ENCODE measurements at places on chromosomes 7 and 10.

DNA sequence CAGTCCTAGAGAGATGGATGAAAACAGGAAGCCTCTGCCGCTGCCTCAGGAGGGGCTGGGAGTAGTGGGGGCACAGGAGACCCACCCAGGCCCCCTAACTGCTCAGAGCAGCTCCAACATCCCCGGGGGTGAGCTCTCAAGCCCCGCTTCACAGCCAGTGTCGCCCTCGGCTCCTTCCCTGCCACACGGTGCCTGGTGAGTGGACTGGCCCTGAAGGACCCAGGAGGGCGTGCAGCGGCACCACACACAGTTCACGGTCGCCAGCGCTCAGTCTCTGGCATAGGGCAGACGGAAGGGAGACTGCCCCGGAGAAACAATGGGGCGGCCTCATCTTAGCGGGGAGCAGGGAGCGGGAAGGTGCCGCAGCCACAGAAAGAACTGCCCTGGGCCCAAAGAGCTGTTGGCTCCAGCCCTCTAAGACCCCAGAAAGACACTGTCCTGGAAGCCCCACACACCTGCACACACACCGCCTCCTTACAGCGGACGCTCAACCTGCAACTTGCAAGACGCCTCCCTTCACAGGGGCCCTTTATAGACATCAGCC, 1.2 kb downstream of the CLDN15 start:
- DNase-seq = no peak

- no peak for DNase-seq
Measured at GRCh38 chr10:84237199-84238051, 3.9 kb downstream of the LRIT1 start.

DNA sequence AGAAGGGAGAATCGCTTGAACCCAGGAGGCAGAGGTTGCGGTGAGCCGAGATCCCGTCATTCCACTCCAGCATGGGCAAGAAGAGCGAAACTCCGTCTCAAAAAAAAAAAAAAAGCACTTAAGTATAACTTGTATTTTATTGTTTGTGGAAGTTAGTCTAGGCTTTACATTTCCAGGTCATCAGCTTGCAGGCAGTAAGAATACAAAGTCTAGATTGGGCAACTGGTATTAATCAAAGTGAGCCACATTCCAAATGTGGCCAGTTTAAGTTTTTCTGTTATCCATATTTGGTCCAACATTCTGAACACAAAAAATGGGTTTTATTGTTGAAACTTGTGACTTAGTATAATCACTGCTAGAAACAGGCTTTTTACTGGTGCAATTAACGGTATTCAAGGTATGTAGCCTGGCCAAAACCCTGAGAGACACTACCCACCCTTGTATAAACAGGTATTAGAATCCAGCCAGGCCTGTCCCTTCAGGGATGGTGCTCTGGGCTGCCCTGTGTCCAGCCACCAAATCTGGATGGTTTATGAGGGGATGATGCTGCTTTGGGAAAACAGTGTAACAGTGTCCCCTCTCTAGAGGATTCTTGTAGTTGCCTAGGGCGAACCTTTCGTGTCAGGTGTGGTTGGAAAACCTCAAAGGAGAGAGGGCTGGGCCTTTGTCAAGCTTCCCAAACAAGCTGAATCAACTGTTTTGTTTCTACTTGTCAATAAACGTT, 122.1 kb upstream of the EFCAB10 start:
- DNase-seq = no peak

DNA sequence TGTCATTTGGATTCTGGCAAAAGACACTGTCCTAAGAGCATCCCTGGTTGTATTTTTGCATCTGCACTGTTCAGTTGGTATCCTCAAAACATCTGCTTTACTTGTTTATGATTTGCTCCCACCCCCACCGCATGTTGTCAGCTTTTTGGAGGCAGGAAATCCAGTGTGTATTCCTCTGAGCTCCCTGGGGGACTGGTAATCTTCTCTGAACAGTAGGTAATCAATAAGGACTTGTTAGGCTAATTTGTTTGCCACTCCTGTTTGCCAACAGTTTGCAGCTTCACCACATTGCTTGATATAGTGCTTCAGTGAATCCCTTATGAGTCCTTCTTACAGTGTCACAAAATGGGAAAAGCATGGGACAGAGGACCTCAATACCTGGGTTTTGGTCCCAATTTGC, 49.1 kb downstream of the FEZF1 start:
- DNase-seq = no peak

DNA sequence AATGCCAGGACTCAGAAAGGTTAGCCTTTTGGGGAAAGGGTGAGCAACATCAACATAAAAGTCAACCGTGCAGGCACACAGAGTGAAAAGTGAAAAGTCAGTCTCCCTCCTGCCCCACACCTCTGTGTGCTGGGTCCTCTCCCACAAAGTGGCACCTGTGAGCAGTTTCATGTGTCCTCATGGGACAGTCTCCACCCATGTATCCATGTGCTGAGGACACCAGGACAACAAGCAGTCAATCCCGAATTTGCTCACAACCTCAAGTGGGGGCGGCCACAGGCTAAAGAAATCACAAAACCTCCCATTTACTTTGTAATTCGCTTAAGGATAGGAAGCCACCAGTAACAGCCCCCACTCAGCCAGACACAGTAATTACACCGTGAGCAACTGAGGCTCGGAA, 97.4 kb downstream of the ARHGAP22 start:
- no peak for DNase-seq

DNA sequence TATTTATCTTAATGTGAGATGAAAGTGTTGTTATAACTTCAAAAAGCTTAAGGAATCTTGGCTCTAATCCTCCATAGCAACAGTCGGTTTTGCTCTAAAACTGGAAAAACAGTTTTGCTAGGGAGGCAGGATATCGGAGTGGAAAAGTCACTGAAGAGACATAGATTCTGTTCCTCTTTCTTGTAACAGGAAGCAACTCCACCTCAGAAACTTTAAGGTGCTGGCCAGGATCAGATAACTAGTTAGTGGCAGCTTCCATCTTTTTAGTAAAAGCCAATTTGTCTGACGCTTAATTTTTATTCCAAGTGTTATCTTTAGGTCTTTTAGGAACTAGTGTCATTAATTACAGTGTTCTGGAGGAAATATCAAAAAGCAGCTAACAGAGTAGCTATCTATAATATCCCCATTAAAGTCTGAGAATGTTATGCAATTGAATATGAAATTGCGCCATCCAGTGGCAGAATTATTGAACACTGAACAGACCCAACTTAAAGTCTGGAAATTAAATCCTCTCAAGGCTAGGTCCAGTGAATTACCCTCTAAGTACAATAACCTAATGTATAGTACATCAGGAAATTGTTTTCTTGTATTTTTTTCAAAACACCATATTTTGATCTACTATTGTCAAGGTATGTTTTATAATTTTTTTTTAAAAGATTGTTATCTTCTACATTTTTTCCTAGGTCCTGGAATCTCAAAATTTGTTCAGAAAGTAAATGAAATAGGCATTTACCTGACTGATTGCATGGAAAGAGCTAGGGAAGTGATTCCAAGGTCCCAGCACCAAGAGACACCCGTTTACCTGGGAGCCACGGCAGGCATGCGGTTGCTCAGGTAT, 65.9 kb upstream of the CC2D2B start:
- no peak for DNase-seq

DNA sequence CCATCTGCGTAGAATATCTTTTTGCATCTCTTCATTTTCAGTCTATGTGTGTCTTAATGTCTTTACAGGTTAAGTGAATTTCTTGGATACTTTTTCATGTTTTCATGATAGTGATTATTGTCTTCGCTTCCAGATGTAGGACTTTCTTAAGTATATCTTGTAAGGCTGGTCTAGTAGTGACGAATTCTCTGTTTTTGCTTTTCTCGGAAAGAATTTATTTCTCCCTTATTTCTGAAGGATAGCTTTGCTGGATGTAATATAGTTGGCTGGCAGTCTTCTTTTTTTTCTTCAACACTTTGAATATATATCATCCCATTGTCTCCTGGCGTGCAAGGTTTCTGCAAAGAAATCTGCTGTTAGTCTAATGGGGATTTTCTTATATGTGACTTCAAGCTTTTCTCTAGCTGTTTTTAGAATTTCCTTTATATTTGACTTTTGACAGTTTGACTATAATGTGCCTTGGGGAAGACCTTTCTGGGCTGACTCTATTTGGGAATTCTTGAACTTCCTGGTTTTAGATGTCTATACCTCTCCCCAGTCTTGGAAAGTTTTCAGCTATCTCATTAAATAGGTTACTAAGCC, 14.3 kb downstream of the GTPBP4 start:
- DNase-seq = no peak

DNA sequence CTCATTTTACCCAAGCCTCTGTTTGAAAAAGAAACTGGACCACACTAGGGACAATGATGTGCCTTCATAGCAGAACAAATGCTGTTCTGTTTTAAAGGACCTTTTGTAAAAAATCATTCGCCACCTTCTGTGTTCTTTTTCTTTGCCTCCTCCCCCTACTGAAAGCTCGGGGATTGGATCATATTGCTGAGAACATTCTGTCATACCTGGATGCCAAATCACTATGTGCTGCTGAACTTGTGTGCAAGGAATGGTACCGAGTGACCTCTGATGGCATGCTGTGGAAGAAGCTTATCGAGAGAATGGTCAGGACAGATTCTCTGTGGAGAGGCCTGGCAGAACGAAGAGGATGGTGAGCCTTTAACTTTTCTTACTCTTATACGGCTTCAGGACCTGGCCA, 62.2 kb downstream of the POLL start:
- no peak for DNase-seq

- no peak for DNase-seq
Measured at GRCh38 chr10:110966146-110966545, 46.7 kb downstream of the SHOC2 start.

DNA sequence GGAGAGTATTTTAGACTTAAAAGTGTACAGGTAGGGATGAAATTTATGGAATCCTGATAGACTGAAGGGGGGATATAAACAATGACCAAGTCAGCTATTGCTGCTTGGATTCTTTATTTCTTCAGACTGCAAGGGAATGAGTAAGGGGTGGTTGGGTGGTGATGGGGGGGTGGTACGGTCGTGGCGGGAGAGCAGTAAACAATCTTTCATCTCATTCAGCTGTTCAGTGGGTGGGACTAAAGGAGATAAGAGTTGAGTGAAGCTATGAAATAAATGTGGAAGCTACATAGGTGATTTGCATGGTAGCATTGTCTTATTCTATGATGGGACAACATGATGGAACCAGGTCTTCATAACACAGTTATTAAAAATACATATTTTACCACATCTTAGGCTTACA, 1.8 kb downstream of the SEPTIN7 start:
- peak; percentile 5 for DNase-seq

GRCh38 chr10:112964482-112964881, 14.4 kb downstream of the TCF7L2 start:
- DNase-seq = no peak

DNA sequence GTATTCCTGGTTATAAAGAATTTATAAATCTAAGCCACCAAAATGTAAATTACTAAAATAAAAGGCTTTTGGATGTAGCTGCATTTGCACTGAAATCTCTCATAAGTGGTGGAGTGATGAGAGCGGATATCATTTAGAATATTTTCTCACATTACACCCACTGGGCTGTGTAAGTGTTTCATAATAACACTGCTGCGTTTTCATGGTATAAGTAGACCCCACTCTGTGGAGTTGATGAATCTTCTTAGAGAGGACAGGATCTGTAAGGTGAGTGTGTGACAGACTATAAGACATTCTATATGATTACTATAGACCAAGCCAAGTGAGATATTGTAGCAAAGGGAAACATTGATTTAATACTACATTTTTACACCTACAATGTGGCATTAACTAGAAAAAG, 1024.1 kb upstream of the LRRN3 start:
- DNase-seq = no peak

- DNase-seq = no peak
Measured at GRCh38 chr7:41930538-41931262, 227.8 kb upstream of the INHBA start.

DNA sequence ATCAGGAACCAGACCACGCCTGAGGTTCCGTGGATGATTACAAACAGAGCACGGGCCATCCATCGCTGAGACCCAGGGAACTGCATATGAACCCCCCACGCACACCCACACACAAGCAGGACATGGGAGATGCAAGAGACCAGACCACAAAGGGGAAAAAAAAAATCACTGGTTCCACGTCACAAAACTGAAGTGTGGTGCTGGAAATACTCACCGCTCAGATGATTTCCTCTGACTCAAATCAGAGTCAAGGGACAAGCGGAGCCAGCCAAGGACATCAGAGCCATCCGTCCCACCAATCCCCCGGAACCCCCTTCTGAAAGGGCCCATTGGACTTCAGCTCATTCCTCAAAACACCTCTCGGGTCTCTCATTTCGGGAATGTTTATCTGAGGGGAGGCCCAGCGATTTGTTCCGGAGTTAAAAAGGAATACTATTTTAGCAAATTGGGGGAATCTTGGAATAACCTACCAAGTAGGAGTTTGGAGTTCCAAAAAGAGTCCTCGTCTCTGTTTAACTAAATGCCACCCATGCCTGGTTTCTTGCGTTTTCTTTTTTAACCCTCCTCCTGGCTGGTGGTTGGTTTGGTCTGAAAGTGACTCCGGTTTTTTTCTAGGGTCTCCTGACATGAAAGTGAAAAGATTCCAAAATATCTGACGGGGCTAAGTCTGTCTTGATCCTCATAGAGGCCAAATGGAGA, 15.0 kb downstream of the SNX8 start:
- DNase-seq = no peak

GRCh38 chr10:29326886-29327745, 38.2 kb downstream of the LYZL1 start:
- DNase-seq = no peak

DNA sequence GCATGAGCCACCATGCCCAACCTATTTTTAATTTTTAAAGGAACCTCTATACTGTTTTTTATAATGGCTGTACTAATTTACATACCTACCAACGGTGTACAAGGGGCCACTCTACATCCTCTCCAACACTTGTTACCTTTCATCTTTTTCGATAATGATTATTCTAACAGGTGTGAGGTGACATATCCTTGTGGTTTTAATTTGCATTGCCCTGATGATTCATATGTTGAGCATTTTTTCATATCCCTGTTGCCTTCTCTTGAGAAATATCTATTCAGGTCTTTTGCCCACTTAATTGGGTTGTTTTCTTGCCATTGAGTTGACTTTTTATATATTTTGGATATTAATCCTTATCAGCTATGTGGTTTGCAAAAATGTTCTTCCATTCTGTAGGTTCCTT, 167.0 kb downstream of the CTTNBP2 start:
- no peak for DNase-seq

GRCh38 chr7:7114575-7115291, 67.6 kb upstream of the C1GALT1 start:
- DNase-seq = no peak

DNA sequence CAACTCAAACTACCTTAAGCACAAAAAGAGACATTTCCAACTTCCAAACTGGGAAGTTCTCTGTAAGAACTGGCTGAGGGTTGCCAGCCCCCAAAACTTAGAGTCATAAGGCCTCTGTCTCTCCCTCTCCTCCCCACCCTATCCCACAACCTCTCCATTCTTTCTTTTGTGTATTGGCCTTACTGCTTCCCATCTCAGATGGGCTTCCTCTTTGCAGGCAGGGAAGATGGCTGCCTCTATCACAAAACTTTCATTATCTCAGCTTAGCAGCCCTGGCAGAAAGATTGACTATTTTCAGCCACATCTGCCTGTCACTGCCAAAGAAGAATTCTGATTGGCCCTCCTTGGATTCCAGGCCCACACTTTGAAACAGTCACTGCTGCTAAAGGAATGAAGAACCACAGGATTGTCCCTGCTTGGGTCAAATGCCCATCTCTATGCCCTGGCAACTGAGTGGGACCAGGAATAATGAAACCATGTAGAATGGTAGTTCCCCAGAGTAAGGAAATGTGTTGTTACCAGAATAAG, 58.0 kb upstream of the PRKAR2B start:
- DNase-seq = no peak

- DNase-seq = no peak
Measured at GRCh38 chr7:55970561-55970960, 6.2 kb downstream of the NIPSNAP2 start.
